Upper lobe of right lung (tissue), 1 donor: ENCODE measurements at places on chromosomes 11 and 22.

- no peak for DNase-seq
These were observed 599.2 kb upstream of the LUZP2 start for GRCh38 chr11:23897453-23898286.

DNA sequence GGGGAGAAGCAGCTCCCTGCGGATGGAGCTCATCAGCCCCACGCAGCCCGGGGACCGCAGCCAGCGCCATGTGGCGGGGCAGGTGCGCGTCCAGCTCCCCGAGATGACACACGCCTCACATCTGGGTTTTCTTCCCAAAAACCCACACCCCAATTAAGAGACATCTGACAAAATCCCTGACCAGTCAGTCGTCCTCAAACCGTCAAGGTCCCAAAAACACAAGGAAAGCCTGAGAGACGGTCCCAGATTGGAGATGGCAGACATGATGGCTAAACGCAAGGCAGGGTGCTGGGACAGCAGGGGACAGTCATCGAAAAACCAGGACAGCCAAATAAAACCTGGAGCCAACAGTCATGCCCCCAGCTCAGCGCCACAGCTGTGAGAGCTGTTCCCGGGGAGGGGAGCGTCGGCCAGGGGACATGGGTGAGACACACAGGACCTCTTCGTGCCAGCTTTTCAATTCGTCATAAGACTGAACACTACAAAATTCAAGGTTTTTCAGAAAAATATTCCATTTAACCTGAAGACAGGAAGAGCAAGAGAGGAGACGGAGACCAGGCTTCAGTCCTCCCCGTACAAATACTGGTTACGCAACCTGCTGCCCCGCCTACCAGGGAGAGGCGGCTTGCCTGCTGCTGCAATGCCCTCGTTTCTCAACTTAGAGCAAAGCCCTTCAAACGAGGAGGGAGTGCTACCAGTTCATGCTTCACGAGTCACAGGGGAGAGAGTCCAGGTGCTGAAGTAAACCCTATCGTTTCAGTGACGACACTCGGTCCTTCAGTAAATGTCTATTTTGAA lies 10.5 kb downstream of the TOLLIP start:
- DNase-seq = peak; percentile 95

GRCh38 chr11:12731841-12732336 lies 57.7 kb downstream of the TEAD1 start:
- no peak for DNase-seq

- DNase-seq = no peak
These were observed 289.7 kb upstream of the ARHGAP42 start for GRCh38 chr11:100397401-100397800.

GRCh38 chr11:128509621-128510389 lies 77.6 kb downstream of the ETS1 start:
- no peak for DNase-seq
